ENCODE measurements at places on chromosomes 4 and X. TPM values are rescaled to one million over a fixed set of nuclear protein-coding genes. Genes with fewer than 3 reads are reported as not detected.

DNA sequence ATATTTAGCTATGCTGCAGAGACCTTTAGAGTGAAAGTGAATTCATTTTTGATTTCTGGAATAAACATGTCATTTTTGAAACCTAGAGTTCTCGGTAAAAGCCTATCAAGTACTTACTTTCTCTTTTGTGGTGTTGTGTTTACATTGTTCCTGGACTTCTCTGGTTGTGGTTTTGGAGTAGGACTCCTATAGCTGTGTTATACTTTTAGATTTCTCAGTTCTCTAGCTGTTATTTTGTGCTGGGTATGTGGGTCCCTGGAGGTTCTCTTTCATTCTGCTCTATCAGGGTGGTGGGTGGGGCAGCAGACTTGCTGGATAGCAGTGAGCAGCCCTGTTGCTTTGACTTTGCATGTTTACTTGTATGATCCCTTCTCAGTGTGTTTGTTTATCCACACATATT is 25.6 kb upstream of the MSMO1 start:
- no peak for DNase-seq

DNA sequence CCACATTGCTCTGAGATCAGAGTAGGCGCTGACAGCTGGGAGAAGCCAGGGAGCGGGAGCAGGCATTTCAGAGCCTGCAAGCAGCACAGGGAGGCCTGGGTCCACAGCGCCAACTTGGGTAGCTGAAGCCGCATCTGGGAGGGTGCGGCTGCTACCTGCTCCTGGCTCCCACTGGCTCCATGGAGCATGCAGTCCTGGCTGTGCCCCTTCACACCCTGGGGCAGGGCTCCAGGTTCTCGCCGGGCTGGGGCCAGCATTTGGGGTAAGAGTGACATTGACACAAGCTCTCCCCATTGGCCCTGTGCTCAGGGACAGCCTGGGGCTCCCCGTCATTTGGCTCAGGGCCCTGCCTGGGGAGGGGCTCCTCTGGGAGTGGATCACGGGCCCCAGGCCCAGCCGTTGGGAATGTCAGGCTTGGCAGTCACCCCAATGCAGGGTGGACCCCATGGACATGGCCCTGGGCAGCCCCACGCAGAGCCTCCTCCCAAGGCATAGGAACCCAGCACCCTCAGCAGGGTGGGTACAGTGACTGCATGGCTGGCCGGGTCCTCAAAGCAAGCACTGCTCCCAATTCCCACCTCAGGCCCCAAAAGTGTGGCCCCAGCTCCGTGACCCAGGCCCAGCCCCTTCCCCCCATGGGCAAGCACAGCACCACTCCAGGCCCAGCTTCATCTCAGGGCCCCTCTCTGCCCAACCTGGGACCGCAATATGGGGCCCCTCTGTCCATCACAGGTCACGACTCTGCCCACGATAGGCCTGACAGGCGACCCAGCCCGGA is 82.4 kb downstream of the PRDM5 start:
- DNase-seq = no peak

- no peak for DNase-seq
Measured at GRCh38 chr4:151144329-151145072, 45.1 kb downstream of the RPS3A start.

GPR173 gene
- not detected for total RNA-seq

- peak; percentile 33 for DNase-seq
Measured at GRCh38 chrX:134949271-134949670, 41.5 kb upstream of the SMIM10 start.

GLA gene
- total RNA-seq = 9.0 TPM

MAGEA2B gene
- not detected for total RNA-seq

TRO gene
- total RNA-seq = not detected
